NCI-H2081 (cell line): ENCODE measurements at places on chromosomes 1 and 21.
A peak's percentile ranks its signal among the peaks of the same experiment; 100 is the strongest.

DNA sequence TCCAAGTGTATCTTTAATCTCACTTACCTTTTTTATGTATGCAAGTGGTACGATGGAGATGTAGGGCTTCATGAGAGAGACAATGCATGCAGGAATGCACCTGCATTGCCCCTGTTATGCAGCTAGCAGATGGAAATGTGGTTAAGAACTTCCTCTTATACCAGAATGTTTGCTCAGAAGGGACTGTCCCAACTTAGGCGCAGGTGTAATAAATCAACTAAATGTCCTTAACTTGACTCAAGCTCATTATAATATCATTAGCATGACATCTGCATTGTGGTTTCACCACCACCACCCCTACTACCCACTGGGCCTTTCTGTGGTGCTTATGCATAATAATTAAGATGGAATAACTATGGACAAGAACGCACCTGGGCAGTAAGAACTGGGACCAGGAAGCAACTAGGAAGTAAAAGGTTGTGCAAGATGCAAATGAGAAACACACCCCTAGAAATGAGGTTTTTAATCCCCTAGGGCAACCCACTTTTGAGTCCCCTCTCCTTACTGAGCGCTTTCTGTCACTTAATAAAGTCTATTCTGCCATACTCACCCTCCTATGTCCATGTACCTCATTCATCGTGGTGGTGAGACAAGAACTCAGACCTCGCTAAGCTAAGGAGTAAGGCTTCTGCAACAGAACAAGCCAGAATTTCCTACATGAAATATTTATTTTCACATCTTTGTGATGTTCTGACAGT lies 1103.3 kb upstream of the B3GALT2 start:
- DNase-seq, result no peak

DNA sequence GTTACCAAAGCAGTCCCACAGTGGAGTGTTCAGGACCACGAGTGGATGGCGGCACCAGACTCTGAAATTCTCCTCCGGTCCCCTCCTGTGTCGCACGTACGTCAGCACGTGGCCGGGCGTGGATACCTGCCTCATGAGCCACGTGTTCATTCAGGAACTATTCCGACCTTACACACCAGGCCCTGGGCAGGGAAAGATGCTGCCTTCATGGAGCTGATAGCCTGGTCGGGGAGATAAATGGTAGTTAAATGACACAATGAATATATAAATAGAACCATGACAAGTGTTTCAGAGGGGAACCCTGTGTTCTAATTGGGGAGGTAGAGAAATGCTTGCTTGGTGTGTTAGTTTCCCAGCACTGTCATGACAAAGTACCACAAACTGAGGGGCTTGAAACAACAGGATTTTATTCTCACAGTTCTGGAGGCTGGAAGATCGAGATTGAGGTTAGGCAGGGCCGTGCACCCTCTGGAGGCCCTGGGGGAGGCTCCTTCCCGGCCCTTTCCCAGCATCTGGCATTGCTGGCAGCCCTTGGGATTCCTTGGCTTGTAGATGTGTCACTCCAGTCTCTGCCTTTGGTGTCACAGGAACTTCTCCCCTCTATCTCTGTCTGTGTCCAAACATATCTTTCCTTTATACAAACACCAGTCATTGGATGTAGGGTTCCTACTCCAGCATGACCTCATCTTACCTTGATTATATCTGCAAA lies 28.9 kb upstream of the GPR137B start:
- DNase-seq, result no peak

DNA sequence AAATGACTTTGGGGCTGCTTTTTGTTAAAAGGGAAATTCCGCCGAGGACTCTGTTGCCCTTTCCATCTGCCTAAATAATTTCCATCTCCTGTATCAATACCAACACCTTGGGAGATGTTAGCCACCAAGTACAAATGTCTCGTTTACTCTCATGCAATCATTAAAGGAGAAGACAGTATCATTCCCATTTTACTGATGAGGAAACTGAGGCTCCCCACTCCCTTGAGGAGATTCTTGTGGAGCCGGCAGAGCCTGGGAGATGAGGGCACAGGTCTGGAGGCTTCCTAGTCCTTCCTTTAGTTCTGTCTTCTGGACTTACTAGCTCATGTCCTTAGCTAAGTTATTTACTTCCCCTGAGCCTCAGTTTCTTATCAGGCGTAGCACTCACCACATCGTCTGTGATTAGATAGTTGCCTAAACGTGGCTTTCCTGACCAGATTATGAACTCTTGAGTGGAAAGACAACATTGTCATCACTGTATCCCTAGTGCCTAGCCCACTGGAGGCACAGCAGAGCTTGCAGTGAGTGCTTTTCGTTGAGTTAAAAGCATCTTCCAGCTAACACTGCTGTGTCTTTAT lies 81.6 kb downstream of the ADSS2 start:
- DNase-seq, result no peak

DNA sequence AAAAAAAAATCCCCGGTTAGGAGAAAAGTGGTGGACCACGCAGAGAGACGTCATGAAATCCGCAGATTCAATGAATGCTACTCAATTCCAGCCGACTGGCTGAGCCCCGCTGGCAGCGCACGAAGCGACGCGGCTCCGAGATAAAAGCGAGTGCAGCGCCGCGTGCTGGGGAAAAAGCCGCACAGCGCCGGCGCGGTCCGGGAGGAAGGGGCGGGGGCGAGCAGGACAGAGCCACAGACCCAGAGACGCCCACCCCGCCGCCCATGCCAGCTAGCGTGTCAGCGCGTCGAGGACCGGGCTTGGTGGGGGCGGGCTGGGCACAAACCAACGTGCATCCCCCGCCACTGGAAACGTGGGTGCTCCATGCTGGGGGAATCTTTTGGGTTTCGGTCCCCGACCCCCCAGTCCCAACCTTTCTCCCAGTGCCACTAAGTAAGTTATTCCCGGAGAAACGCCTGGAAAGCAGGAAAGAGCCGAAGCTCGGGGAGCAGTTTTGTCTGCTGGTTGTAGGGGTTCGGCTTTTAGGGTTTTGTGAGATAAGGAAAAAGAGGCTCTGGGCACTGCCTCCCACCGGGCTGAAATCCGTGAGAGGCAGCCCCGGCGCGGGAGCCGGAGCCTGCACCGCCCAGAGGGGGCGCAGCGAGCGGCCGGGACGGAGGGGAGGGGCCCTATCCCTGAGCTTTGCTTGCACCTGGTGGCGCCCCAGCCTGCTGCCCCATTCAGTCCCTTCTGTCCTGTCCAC lies at the start of gene KCNJ6:
Gene KCNJ6 (minus strand): TSS at position 148 of the 742 bp plus-strand sequence. CDS start 75,775 bp downstream, outside the sequence.
- DNase-seq, result peak; percentile 34

- DNase-seq, result no peak
These were observed 8.0 kb downstream of the STX6 start for GRCh38 chr1:181014477-181015250.

GRCh38 chr1:1125945-1126344 lies 10.1 kb upstream of the C1orf159 start:
- no peak for DNase-seq

DNA sequence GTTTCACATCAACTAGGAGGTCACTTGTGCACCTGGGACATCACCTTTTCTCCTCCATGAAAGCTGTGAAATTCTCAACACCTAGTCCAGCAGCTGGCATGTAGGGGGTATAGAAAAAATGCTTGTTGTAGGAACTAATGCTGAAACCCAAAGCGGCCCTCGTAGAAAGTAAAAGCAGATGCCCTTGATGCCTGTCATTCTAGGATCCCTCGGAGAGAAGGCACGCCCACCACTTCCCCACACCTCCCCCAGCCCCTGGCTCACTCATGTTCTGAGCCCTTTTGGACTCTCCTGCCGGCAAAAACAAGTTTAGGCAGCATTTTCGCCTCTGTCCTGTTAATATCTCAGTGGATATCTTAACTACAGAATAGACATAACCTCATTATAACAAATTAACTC lies 36.5 kb downstream of the RIPK4 start:
- no peak for DNase-seq

DNA sequence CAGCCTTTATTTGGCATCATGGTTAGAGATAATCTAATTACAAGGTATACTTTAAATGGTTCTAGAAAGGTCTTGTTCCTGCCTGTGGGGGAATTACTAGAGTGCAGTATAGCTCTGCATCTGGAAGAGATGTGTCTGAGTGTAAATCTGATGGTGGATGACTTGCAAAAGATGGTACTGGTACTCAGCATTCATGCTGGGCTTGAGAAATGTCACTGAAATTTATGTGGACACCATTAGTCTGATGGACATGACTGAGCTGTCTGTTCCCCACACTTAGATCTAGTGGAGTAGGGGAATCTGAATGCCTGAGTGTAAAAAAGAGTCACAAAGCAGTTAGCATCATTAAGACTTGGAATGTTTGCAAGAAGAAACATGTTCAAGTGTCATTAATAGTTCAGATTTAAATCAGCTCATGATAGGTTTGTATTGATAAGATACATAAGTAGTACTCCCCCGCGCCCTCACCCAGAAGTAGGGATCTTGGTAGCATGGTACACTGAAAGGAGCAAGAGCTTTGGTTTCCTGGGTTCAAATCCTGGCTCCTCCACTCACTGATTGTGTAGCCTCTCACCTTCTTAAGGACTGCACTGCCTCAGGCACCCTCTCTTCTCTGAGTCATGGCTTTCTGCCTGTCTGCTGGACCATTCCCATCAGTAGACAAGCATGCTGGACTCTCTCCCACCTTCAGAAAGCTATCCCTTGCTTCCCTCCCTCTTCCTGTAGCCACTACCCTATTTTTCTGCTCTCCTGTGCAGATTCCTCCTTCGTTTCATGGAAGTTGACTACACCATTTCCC lies 292.9 kb downstream of the NFIA start:
- DNase-seq, result no peak

- DNase-seq, result no peak
These were observed 535.5 kb downstream of the PTPRC start for GRCh38 chr1:199174336-199174735.

DNA sequence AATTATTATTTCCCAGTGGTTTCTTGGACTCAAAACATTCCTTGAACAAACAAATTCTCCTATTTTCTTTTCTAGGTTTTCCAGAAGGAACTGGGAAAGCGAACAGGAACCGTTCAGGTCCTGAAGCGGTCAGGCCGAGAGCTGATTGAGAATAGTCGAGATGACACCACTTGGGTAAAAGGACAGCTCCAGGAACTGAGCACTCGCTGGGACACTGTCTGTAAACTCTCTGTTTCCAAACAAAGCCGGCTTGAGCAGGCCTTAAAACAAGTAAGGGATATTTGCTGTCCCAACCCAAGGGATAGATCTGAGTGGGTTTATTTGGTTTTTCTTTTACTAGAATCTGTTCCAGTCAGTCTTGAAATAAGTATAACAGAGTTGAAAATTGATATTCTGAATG lies 39.4 kb upstream of the BMP8A start:
- no peak for DNase-seq

GRCh38 chr1:7401814-7402547 lies 369.1 kb upstream of the VAMP3 start:
- no peak for DNase-seq

DNA sequence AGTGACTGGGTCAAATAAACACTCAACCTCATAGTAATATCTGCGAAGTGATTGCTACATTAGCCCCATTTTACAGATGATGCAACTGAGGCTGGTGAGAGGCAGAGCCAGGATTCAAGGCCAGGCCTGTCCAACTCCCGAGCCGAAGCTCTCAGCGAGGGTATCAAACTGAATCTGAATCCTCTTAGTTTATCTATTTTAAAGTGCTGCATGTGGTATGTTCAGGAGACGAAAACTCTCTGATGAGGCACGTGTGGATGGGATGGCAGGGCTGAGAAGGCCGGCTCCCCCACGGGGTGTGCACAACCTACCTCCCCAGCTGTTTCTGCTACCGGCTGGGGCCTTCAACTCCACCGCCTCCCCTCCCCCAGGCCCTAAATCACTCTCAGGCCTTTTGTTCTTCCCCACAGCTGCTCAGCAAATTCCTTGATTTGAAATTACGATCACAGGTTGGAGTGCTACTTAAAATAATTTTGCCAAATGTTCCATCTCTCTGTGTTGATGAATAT lies 171.8 kb downstream of the TOMM20 start:
- peak; percentile 53 for DNase-seq

- no peak for DNase-seq
These were observed 24.1 kb downstream of the PTGER3 start for GRCh38 chr1:71023515-71023914.

- DNase-seq, result no peak
These were observed 306.2 kb downstream of the NFIA start for GRCh38 chr1:61388566-61388965.
